Nucleus accumbens (tissue), 56 donors: ENCODE measurements at places on chromosomes 3 and 15.

- no peak for DNase-seq
These were observed 23.5 kb upstream of the TRPM1 start for GRCh38 chr15:31125061-31125460.

DNA sequence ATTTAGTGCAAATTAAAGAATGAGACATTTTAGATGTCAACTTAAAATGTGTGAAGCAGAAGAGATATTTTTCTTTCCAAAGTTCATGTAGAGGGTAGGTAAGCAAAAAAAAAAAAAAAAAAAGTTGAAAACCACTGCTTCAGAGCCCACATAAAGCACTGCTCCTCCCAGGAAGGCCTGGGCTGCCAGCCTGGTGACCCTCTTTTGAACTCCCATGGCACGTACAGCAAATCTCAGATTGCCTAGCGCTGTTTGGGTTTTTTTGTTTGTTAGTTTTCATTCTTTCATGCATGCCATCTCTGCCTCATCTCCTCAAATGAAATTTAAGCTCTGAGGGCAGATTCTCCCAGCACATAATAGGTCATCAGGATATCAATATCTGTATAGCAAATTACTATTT, 120.1 kb downstream of the SRGAP3 start:
- DNase-seq: no peak

DNA sequence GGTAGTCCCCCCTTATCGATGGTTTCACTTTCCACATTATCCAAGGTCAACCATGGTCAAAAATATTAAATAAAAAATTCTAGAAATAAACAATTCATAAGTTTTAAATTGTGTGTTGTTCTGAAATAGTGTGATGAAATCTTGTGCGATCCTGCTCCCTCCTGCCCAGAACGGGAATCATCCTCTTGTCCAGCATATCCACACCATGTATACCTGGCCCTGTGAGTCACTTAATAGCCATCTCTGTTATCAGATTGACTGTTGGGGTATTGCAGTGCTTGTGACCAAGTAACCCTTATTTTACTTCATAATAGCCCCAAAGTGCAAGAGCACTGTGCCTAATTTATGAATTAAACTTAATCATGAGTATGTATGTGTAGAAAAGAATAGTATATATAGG, 19.1 kb downstream of the FAM81A start:
- DNase-seq: no peak

DNA sequence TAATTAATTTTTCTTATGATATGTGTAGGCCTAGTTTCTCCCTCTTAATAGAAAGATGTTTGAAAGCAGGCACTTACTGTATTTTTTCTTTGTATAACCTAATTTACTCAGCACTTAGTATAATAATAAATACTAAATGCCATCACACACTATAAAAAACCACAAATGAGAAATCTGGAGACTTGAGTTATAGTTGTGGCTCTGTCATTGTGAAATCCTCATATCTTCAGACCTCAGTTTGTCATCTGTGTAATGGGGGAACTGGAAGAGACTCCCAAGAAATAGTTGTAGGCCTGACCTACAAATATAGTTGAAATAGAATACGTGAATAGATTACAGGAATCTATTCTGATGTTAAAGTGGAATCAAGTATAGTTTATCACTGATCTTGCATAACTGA, 287.6 kb upstream of the DPH6 start:
- DNase-seq: no peak

GRCh38 chr15:57061696-57062095, 143.3 kb downstream of the TCF12 start:
- DNase-seq: no peak

GRCh38 chr3:106593381-106593780, 724.6 kb upstream of the CBLB start:
- DNase-seq: no peak

DNA sequence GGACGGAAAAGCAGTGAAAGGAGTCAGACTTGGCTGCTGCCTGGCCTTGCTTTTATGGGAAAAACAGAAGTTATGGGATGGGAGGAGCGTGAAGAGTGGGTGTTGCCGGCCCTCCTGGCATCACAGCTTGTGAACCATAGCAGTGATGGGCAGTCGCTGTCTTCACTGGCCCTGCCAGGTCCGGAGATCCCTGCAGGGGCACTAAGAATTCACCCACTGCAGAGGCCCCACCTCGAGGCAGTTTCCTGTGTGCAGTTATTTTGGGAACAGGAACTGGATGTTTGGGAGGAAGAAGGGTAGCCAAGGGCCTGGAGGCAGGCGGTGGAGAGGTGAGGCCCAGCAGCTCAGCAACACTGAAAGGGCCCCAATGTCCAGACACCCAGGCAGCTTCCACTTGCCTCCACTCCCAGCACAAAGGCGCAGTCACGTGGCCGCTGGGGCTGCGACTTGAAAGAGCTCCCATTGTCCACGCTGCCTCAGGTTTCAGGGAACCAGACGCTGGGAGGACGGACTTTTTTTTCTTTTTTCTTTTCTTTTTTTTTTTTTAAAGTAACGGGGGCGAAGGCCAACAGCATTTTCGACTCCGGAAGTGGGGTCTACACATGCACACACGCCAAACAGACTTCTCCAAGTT, 255.6 kb downstream of the ZNF621 start:
- DNase-seq: peak; percentile 86

GRCh38 chr3:131794766-131795388, 239.9 kb downstream of the CPNE4 start:
- DNase-seq: peak; percentile 3

- DNase-seq: no peak
These were observed 46.3 kb upstream of the CCDC80 start for GRCh38 chr3:112687211-112687610.

- no peak for DNase-seq
These were observed 737 bp downstream of the JAGN1 start for GRCh38 chr3:9891072-9891622.

- DNase-seq: no peak
These were observed 224.0 kb upstream of the CBLB start for GRCh38 chr3:106092792-106093191.

GRCh38 chr3:81463781-81464180, 297.7 kb downstream of the GBE1 start:
- DNase-seq: no peak

DNA sequence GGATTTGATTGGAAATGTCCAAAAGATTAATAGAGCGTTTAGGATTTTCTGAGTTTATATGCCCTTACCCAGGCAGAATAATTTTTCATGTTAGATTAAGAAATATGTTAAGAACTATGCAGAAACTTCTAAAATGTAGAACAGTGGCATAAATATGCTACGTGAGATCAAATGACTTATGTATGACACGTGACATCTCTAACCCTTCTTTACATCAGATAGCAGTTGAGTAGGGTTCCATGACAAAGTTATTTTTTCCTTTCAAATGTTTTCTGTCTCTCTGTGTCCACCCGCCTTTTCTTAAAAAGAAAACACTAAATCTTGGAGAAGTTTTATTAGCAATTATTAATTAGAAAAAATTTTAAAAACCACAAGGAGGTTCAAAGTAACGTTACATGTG, 8.6 kb upstream of the TFG start:
- DNase-seq: no peak

DNA sequence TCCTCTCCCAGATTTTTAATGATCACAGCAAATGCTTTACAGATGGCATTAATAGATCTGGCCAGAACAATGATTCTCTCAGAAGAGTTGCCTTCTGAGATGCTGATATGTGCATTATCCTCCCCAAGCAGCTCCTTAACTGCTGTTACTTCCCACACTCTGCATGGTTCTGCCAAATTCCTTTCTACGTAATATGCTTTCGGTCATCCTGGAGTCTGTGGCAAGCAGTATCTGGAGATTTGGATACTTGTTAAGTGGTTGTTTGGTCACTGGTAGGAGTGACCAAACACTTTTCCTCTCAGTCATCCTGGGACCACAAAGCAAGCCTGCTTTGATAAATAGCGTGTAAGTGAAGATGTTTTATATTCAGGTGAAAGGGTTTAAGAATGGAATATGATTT, 71.1 kb upstream of the CCNL1 start:
- DNase-seq: no peak

- no peak for DNase-seq
These were observed 86.5 kb downstream of the PIK3CB start for GRCh38 chr3:138748190-138748589.

DNA sequence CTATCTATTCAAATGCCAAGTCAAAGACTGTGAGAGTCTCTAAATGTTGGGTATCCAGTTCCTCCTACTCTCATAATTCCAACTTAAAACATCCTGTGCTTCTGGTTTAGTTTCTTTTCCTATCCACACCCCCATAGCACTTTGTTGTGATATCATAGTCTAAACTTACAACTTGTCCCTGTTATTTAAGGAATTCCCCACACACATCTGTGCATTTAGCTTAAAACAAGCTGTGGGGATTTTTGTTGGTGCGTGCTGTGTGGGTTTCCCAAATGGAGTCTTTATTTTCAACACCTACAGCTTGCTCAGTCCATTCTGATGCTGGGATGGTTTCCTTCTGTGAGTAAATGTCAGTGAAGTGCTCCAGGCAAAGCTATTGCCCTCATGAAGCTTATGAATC, 167.3 kb downstream of the GMNC start:
- no peak for DNase-seq

DNA sequence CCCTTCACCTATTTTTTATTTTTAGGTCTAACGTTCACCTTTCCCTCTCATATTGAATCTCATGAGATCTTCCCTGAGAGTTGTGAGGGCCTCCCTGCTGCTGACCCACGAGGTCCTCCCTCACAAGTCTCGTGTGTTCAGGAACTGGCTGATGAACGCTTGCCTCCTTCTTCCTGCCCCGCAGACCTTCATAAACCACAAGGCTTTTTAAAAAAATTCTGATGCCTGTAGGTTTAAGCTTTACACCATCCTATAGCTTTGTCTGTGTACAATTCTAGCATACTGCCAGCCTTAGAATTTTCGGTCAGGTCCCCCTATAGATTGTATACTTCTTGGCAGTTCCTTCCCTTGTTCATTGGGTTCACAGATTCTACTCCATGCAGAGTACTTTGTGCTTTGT, 50.5 kb downstream of the CHST2 start:
- DNase-seq: no peak

DNA sequence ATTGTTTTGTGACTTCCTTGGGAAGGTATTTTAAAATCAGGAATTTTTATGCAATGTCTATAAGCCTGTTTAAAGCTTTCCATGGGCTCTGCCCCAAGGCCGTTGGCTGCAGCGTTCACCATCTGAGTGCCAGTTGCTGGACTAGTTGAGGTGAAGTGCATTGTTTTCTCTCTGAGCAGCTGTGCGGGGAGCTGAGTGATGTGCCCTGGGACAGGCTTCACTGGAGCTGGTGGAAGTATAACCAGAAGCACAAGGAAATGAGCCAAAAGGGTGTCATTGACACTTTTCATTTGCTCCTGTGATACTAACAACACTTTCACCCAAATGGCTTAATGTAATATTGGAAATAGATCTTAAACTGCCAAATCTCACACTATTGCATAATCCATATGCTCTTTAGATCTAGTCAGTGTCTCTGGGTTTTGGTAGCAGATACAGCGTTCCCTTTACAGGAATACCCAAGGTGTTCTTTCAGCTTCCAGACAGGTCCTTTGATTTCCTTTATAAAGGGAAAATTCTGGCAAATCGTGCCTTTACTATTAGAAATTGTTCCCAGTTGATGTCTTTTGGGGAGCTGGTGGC, 29.2 kb downstream of the APH1B start:
- DNase-seq: no peak

DNA sequence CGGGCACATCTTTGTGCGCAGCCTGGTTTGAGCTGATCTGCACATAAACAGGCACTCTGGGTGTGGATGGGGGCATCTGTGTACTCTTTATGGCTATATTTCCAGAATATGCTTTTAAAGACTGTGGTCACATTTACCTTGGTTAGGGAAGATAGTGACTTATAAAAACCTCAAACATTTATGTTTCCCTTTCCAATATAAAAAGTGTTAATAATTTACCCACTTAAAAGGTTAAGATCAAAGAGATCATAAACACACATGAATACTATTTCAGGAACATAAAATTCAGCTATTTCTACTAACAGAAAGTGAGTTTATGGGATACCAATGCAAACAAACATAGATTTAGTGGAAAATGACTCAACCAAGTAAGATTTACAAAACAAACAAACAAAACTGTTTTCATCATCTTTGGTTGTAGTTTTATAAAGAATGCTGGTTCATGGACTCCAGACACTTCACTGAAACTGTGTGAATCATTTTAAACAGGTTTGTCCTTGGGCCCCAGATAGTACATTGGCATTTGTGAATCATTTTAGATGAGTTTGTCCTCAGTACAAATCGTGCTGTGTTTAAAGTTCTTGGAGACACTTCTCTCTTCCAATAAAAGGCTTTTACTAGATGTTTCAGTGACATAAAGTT, 253.5 kb upstream of the CTDSPL start:
- no peak for DNase-seq

GRCh38 chr3:100002599-100003350, 111.5 kb downstream of the FILIP1L start:
- no peak for DNase-seq

- no peak for DNase-seq
These were observed 460.7 kb downstream of the IGSF11 start for GRCh38 chr3:118573912-118574311.

- no peak for DNase-seq
These were observed 3.5 kb downstream of the NAALADL2 start for GRCh38 chr3:174862666-174863065.

GRCh38 chr15:78101423-78102105, 9.2 kb downstream of the SH2D7 start:
- no peak for DNase-seq

- no peak for DNase-seq
These were observed 21.9 kb downstream of the EHD4 start for GRCh38 chr15:41950489-41950888.

GRCh38 chr3:27391796-27392195, 22.6 kb upstream of the NEK10 start:
- no peak for DNase-seq

DNA sequence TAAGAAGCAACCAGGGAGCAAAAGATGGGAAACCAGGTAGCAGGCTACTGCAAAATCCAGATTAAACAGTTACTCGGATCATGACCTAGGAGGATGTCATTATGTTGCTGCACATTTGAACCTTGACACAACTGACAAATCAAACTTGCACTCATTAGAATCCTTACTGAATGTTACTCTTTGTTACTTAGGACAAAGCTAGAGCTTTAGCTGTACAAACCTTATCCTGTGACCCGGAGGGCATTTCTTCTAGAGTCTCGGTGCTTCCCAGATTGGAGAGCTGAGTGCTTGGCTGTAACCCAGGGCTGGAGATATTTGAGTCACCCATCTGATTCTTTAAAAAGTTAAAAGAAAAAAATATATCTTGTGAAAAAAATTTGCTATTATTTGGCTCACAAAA, 43.4 kb downstream of the DCP1A start:
- DNase-seq: no peak

GRCh38 chr3:152054315-152054714, 180.9 kb downstream of the SUCNR1 start:
- no peak for DNase-seq

GRCh38 chr15:74978503-74978902, 16.9 kb upstream of the SCAMP5 start:
- DNase-seq: no peak

DNA sequence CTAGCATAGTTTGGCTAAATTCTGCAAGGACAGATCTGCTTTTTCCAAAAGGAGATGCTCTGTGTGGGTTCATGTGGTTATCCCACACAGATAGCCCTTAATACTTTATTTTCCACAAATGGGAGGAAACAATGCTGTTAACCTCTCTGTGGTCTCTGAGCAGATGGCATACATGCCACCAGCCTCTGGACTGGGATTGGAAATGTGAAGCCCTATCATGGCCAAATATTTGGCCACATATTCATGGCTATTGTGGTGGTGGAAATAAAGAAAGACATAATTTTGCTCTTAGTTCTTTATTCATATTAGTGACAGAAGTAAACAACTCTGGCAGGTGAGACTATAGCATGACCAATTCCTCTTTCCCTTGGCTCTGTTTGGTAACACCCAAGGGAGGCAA, 726.2 kb downstream of the ROBO1 start:
- DNase-seq: no peak

GRCh38 chr3:45491344-45491743, 103.0 kb downstream of the LARS2 start:
- peak; percentile 32 for DNase-seq
